ENCODE measurements at places on chromosomes 1 and 21. TPM values are rescaled to one million over a fixed set of nuclear protein-coding genes. Genes with fewer than 3 reads are reported as not detected.

DNA sequence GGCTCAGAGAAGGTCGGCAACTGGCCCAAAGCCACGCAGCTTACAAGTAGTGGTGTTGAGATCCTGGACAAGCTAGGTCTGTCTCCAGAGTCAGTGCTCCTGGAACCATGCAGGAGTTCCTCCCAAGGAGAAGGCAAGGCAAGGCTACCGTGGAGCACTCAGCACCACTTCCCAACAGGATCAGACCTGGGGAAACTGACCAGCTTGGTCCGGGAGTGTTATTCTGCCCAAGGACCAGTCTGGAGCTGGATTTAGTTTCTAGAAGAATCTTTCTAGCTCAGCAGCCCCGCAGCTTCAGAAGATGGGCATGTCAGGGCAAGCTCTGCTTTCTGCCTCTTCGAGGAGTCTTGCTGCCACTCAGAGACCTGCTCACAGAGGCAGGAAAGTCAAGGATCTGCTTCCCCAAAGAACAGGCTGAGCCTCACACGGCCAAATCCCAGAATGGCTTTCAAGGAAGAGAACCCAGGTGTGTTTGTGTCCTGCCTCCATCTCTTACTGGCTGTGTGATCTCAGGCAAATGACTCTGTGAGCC, 302.8 kb downstream of the MATN1 start:
- no peaks in the 10 kb centered on the region for H3K4me1 ChIP-seq
- no peak overlapping the region for H3K27ac ChIP-seq
- peaks cover 3% of the 10 kb centered on the region for H3K36me3 ChIP-seq
- H3K4me3 ChIP-seq, result no peak overlapping the region
- H3K27me3 ChIP-seq, result peaks cover 15% of the 10 kb centered on the region

DNA sequence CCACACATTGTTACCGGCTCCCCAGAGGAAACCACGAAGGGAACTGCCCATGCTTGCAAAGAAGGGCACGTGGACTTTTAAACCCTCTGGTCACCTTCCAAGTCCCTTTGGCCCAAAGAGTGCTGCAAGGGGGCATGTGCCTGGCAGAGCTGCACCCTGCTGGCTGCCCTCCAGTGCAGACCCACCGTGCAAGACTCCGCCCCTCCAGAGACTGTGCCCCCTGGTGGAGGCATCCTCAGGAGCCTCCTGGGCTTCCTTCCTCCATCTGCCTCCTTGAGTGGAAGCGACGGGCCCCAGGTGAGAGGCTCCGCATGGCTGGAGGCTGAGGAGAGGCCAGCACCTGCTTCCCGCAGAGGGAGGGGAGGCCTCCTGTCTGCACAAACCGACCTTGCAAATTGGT, 100.6 kb downstream of the CRYAA start:
- H3K4me1 ChIP-seq, result peaks cover 4% of the 10 kb centered on the region
- no peaks in the 10 kb centered on the region for H3K27me3 ChIP-seq
- H3K36me3 ChIP-seq, result no peaks in the 10 kb centered on the region
- H3K27ac ChIP-seq, result no peak overlapping the region

GRCh38 chr1:91552091-91552490, 51.4 kb downstream of the CDC7 start:
- H3K27ac ChIP-seq, result no peak overlapping the region
- H3K27me3 ChIP-seq, result no peaks in the 10 kb centered on the region
- DNase-seq, result no peak
- peaks cover 94% of the 10 kb centered on the region for H3K4me1 ChIP-seq
- no peak overlapping the region for H3K4me3 ChIP-seq

The PHLDA3 gene
- not detected for polyA plus RNA-seq

DNA sequence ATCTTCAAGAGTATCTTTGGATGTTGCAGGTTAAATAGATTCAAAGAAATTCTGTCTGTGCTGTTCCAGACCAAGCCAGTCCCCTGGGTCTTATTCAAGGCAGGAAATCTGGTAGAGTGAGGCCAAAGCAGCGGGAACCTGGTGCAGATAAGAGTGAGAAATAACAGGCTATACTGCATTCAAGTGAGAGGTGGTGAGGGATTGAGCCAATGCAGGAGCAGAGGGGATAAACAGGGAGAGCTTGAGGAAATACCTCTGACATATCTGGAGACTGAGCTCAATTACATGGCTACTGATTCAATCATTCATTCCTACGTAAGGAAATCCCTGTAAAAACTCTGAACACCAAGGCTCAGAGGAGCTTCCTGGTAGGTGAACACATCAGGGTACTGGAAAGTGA, 17.2 kb upstream of the PSMA5 start:
- H3K4me1 ChIP-seq, result no peaks in the 10 kb centered on the region
- no peak overlapping the region for H3K4me3 ChIP-seq
- peaks cover 18% of the 10 kb centered on the region for H3K27me3 ChIP-seq
- H3K27ac ChIP-seq, result no peak overlapping the region
- DNase-seq, result no peak

DNA sequence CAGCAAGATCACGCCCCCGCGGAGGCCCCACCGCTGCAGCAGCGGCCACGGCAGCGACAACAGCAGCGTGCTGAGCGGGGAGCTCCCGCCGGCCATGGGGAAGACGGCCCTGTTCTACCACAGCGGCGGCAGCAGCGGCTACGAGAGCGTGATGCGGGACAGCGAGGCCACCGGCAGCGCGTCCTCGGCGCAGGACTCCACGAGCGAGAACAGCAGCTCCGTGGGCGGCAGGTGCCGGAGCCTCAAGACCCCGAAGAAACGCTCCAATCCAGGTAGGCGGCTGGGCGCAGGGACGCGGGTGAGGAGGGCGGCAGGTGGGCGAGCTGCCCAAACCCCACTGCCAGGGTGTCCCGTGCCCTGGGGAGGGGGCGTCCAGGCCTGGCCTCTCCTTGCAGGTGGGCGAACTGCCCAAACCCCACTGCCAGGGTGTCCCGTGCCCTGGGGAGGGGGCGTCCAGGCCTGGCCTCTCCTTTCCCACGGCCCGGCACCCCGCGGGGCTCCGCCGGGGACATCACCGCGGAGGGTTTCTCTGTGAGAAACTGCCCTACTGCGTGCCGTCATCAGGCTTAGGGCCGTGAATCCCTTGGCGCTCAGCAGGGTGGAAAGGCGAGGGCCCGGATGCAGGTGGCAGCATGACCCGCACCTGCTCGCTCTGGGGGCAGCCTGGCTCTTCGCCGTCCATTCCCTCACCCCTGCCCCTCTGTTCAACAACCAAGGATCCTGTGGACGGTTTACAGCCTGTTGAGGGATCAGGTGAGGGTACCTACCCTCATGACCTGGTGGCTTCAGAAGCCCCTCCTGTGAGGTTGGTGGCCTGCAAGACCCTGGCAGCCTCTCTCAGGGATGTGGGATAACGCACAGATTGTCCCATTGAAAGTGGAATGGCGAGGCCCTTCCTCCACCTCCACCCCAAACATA, 534.0 kb downstream of the KIF26B start:
- no peaks in the 10 kb centered on the region for H3K4me1 ChIP-seq
- H3K36me3 ChIP-seq, result no peaks in the 10 kb centered on the region
- no peak overlapping the region for H3K27ac ChIP-seq
- peaks cover 26% of the 10 kb centered on the region for H3K27me3 ChIP-seq
- no peak for DNase-seq
- no peak overlapping the region for H3K4me3 ChIP-seq

The SLC6A9 gene
- not detected for polyA plus RNA-seq

DNA sequence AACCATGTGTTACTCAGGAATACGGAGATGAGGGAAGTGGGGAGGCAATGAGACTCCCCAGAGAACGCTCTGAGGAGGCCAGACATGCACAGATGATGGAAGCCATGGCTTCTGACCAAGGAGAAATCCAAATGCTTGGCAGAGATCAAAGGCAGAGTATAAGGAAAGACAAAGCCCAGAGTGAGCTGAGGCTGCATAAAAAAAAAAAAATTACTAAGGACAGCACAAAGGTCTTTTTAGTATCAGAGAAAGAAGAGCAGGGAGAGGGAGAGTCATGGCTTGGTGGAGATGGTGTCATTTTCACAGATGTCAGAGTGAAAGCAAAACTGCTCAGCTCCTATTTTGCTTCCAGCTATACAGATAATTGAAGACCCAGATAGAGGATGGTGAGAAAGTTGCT, 8.1 kb upstream of the NCF2 start:
- no peak overlapping the region for H3K4me3 ChIP-seq
- peak overlapping the region; percentile 12 for H3K27ac ChIP-seq
- H3K4me1 ChIP-seq, result no peaks in the 10 kb centered on the region
- DNase-seq, result no peak
- H3K36me3 ChIP-seq, result no peaks in the 10 kb centered on the region

GRCh38 chr1:47805921-47806361, 191.2 kb downstream of the TRABD2B start:
- peaks cover 4% of the 10 kb centered on the region for H3K27me3 ChIP-seq
- no peak overlapping the region for H3K27ac ChIP-seq
- no peak overlapping the region for H3K4me3 ChIP-seq

- no peaks in the 10 kb centered on the region for H3K36me3 ChIP-seq
- no peak overlapping the region for H3K27ac ChIP-seq
- DNase-seq, result no peak
- H3K4me3 ChIP-seq, result no peak overlapping the region
- peaks cover 7% of the 10 kb centered on the region for H3K27me3 ChIP-seq
These were observed 4.5 kb upstream of the ZNF644 start for GRCh38 chr1:91026320-91026719.

The KCNJ9 gene
- 0.10 TPM for polyA plus RNA-seq

- H3K27me3 ChIP-seq, result no peaks in the 10 kb centered on the region
- H3K4me1 ChIP-seq, result no peaks in the 10 kb centered on the region
- H3K4me3 ChIP-seq, result no peak overlapping the region
- H3K27ac ChIP-seq, result no peak overlapping the region
- H3K36me3 ChIP-seq, result no peaks in the 10 kb centered on the region
These were observed 54.0 kb upstream of the COL11A1 start for GRCh38 chr1:103162360-103162759.

DNA sequence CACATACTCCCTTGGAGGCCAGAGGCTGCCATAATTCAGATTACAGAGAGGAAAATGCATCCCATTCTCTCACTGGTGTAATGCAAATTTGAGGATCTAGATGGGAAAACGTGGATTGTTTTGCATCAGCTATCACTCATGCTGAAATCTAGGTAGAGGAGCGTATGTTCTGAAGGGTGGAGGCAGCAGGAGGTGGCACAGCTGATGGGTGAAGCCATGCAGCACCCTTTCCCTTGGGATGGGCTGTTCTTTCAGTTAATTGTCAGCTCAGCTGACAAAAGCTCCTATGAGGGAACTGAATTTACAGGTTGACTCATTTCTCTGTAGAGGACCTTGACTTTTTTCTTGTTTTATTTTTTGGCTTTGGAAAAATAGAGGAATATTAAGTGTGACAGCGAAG, 41.8 kb downstream of the CAMTA1 start:
- DNase-seq, result no peak
- no peak overlapping the region for H3K4me3 ChIP-seq
- no peak overlapping the region for H3K27ac ChIP-seq
- H3K4me1 ChIP-seq, result peaks cover 20% of the 10 kb centered on the region

DNA sequence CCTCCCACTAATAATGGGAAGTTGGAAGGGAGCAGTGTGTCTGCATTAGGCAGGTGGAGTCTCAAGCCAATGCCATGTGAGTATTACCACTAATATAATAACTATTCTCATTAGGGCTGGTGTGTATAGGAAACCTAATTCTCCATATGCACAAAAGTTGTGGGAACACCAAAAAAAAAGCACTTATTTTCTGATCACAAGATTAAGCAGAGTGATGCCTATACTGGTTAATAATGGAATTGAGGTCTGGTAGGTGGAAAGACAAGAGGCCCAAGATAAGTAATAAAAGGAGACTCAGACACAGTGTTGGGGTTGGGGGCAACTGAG, 7.0 kb upstream of the NPL start:
- peaks cover 3% of the 10 kb centered on the region for H3K4me1 ChIP-seq
- H3K36me3 ChIP-seq, result no peaks in the 10 kb centered on the region
- DNase-seq, result no peak
- H3K27ac ChIP-seq, result no peak overlapping the region
- H3K27me3 ChIP-seq, result peaks cover 12% of the 10 kb centered on the region

DNA sequence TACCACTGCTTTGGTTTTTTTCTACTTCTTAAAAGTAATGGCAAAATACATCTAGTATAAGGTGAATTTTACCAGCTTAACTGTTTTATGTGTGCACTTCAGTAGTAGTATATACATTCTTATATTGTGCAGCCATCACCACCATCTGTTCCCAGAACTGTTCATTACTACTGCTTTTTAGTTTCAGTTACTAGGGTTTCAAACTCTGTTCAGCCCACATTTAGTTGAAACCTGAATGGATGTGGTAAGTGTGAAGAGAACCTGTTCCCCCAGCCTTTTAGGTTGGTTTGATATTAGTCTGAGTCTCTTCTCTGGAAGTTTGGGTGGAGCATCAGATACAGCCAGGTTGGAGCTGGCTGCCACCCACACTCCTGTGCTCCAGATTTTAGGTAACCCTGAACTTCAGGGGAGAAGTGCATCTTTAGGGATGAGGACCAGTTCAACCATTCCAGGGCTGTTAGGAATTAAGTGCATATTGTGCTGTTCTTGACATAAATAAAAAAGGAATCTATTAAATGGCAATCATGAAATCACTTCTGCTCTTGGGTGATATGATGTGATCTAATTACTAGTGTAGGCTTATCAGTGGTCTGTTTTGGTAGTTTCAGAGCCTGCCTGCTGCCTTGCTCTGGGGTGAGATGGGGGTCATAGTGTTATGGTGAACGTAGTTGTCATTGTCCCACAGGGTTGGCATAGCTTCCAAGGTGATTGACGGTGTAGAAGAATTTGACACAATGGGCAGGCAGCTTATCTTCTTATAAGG, 32.1 kb downstream of the URB2 start:
- no peak overlapping the region for H3K27ac ChIP-seq
- peaks cover 8% of the 10 kb centered on the region for H3K36me3 ChIP-seq
- no peak for DNase-seq
- no peak overlapping the region for H3K4me3 ChIP-seq

DNA sequence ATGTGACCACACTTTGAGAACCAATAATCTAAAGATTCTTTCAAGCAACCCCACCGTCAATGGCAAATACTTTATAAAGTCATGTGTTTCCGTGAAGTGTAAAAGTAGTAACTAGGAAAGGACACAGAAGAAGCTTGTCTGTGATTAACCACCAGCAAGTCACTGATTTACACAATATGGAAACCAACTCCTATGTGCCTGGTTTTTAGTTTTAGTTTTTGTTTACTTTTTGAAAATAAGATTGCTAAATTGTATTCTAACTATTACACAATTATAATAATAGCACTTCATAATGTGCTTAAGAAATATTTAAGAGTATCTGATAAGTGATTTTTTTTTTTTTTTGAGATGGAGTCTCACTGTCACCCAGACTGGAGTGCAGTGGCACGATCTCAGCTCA, 13.0 kb downstream of the FMO2 start:
- no peak for DNase-seq
- H3K27me3 ChIP-seq, result peaks cover 2% of the 10 kb centered on the region
- H3K4me1 ChIP-seq, result no peaks in the 10 kb centered on the region
- H3K36me3 ChIP-seq, result no peaks in the 10 kb centered on the region

The CLCA4 gene
- not detected for polyA plus RNA-seq

Data from naive thymus-derived CD8-positive, alpha-beta T cell (primary cell).